ENCODE measurements at places on chromosomes 4 and X.

- peak; percentile 44 for DNase-seq
Measured at GRCh38 chrX:105695451-105695850, 126.9 kb upstream of the NRK start.

GRCh38 chr4:76429636-76430035, 5.4 kb upstream of the SHROOM3 start:
- no peak for DNase-seq

GRCh38 chr4:124210746-124211145, 501.8 kb downstream of the ANKRD50 start:
- no peak for DNase-seq

- no peak for DNase-seq
Measured at GRCh38 chrX:72002875-72003274, 92.2 kb downstream of the NHSL2 start.

DNA sequence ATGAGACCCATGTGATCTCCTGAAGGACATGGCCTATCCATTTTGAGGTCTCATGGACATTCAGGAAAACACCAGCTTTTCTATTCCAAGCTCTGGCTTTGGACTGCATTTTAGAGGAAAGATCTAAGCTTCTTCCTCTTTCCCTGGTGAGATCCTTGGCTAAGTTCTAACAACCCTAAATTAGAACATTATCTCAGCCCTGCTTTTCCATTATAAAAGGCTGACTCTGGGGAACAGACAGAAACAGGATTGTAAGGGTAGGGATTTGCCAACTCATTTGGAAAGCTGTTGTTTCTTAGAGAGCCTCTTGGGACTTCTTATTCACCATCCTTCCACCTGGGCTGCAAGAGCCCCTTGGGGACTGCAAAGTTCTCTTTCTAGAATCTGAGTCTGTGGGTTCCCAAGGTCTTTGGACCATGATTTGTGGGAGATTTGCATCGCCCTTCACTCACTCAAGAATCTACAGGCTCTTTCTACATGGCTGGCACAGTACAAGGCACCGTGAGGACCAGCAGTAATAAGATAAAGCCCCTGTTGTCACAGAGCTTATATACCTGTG, 146.9 kb downstream of the FNIP2 start:
- no peak for DNase-seq

DNA sequence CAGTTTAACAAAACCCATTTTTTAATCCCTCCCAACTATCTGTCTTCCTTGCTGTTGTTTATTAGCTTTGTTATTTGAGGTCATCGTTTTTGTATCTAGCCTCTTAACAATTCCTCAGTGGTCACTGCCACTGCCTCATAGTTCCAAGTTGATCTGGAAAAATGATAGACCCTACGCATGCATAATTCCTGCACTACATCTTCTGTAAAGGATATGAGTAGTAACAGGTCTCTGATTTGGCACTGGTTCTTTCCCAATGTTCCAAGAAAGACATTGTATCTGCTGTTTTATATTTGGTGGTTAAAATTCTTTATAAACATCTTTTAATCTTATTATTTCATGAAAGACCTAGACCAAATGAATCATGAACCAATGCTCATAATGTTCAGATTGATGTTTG, 166.6 kb downstream of the ZNF330 start:
- DNase-seq = no peak

DNA sequence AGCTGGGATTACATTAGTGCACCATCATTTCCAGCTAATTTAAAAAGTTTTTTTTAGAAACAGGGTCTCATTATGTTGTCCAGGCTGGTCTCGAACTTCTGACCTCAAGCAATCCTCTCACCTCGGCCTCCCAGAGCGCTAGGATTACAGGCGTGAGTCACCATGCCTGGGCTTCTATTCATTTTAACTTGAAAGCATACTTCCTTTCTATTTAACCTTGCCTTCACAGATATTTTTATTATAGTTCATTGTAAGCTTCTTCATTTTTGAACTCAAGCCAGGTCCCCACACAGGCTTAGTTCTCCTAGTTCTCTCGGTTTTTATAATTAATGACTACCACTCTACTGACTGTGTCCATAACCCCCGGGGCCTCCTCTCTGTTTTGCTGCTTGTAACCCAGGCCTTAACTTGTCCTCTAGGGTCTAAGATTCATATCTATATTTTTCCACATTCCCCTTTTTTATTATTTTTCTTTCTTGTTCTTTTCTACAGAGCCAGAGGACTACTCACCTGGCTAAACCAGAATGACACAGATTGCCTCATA, 50.7 kb downstream of the SNX12 start:
- DNase-seq = no peak

DNA sequence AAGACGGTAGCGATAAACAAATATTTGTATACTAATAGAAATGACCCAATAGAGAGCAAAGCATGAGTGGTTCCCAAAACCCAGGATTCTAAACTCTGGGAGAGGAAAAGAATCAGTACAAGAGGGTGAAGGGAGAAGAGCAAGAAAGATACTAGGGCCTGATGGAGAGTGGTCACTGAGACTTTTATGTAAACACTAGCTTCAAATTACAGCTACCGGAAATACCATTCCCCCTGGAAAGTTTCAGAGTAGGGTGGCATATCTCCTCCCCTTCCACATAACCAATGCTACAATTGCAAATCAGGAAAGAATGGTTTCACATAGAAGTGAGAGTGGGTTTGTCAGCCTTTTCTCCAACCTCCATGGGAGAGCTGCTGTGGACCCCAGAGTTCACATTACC, 77.1 kb downstream of the EIF4E start:
- no peak for DNase-seq

DNA sequence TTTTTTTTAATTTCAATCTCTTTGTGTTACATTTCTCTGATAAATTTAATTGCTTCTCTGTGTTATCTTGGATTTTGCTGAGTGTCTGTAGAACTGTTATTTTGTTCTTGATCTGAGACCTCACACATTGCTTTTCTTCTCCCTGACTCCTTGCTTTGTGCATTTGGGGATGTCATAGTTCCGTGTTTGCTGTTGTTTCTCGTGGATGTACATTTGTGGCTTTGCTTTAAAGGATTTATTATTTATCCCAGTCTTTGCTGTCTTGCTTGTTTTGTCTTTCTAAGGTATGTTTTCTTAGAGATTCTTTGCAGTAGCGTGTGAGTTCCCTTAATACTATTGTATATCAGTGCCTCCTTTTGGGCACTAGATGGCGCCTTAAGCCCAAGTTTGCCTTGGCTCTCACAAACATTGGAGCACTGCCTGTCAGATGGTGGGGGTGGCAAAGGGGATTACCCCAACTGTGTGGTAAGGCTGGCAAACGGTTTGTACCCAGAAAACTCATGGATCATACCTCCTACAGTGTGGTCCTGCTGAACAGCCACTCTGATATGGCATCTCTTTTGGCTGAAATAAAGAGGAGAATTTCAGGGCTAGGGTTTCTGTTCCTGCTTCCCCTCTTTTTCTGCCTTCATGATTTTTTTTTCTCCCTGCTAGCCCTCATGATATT, 96.4 kb downstream of the PGRMC2 start:
- peak; percentile 77 for DNase-seq

- DNase-seq = peak; percentile 21
Measured at GRCh38 chr4:141851246-141851891, 215.0 kb downstream of the IL15 start.

DNA sequence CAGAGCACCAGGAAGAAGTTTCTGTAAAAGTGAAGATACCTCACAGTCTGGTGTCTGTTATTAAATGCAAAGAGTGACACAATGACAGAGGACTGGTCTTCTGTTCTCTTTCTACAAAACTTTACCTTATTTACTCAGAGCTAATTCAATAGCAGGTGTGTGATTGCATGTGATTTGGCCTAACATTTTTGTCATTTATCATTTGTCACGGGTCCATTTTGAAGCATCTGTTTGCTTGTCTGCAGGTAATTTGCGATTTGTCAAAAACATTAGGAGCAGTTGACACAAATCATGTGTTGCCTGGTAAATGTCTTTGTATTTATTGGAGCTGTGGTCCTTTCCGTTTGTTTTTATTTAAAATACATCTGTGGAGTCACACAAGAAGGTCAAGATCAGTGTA, 1232.4 kb downstream of the STIM2 start:
- no peak for DNase-seq

DNA sequence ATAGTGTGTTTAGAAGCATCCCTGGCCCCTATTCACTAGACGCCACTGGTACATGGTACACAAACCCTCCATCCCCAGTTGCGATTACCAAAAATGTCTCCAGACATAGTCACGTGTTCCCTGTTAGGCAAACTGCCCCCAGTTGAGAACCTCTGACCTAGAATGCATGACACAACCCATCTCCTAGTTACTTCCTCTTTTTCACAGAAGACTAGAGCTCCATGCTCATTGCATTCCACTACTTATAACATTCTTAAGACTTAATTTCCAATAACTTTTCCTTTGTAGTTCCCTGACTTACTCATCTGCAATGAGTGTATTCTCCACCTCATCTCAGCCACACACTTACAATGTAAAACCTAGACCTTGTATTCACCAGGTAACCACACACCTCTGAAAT, 68.6 kb downstream of the PRSS12 start:
- no peak for DNase-seq

DNA sequence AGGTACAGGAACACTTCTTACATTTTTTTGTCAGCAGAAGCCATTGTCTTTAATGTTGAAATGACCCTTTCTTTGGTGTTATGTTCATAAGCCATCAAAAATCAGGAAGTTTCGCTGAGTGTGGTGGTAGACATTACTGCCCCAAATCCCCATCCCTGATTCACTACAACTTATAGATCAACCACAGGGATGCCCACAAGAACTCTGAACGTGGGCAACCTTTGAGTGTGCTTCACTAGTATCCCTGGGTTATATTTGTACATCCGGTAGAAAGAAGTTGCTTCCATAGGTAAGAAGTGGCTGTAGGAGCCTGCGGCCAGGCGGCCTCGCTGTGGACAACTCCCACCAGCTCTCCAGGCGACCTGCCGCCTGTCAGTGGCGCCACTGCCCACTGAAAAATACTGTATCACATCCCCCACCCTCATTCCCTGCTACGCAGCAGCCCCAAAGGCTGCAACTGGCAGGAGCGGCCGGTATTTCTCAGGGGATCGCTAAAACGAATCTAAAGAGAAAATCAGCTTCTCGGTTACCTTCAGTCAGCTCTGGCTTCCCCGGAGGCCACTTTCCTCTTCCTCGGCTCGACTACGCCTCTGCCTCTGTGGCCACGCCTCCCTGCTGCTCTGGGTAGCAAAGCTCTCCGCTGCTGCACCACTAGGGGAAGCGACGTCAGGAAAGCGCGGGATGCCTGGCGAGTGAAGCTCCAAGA, 13.9 kb upstream of the ETDC start:
- DNase-seq = peak; percentile 2

GRCh38 chr4:81422595-81422994, 49.1 kb downstream of the RASGEF1B start:
- DNase-seq = no peak
